NCI-H510A treated with DMSO at 0.1 percent for 48 hours (cell line): ENCODE measurements at places on chromosomes 12 and 14.

GRCh38 chr14:82422230-82422629, 888.6 kb upstream of the SEL1L start:
- DNase-seq: peak; percentile 83

- DNase-seq: no peak
Measured at GRCh38 chr12:46386877-46387629, 14.5 kb upstream of the SLC38A2 start.

DNA sequence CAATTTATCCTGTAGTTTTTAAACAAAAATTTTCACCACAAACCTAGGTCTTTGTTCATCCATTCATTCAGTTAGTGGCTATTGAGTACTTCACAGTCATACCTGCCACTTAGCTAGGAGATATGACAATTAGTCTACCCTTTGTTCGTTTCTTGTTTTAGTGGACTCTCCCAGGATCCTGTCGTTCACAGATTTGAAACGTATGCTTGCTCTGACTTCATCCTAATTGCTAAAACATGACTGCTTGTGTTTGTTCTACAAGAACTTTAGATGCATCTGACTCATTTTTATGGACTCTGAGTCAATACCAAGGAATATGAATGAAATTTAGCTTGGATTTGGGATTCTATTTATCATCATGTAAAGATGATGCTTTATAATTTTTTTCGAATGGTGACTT, 69.5 kb downstream of the TBC1D30 start:
- no peak for DNase-seq

DNA sequence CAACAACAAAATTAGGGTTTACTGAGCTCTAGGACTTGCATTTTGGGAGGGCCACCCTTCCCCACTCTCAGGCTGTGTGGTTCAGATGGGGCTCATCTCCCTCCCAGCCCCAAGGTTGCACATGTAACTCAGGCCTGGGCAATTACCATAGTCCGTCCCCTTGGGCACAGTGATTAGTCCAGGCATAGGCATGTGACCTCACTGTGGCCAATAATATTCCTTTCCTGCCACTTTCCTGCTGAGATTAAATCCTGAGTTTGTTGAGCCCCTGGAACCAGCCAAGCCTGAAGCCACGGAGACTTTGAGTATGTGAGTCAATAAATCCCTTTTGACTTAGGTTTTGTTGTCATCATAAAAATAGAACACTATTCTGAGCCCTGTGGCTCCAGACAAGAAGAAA, 113.0 kb downstream of the AACS start:
- DNase-seq: no peak

- no peak for DNase-seq
Measured at GRCh38 chr12:82874945-82875344, 188.2 kb downstream of the TMTC2 start.

- DNase-seq: no peak
Measured at GRCh38 chr14:31745741-31746140, 184.5 kb downstream of the NUBPL start.

DNA sequence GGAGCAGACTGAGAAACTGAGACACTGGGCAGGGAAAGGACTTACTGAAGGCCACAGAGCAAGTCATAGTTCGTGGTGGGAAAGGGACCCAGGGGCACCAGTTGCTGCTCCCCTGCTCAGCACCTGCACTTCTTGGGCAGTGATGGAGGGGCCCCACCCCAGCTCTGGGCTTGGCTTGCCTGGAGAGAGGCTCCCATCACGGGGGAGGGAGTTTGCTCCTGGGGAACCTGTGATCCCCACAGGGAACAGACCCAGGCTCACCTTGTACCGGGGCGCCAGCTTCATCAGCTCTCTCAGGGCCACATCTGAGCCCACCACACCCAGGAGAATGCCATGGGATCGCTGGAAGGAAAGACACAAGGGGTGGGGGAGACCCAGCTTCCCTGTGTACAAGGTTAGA, 39.8 kb downstream of the CACNA2D4 start:
- no peak for DNase-seq

- no peak for DNase-seq
Measured at GRCh38 chr14:94588311-94588710, 7.1 kb downstream of the SERPINA5 start.

DNA sequence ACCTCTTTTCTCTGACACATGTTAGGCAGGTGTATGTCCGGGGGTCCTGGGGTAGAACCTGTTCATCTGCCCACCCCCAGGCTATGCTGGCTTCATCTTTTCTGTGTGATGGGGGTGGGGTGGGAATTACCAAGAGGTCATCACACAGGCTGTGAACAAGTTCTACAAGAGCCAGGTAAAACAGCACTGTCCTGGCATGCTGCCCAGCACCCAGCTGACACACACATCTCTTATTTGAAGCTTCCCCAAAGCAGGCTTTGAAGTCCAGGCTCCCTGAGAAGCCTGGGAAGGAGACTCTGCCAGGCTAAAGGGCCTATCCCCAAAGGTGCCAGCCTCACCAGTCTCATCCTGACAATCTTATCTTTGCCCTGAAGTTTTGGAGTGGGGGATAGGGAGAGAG, 141.1 kb downstream of the ALG10 start:
- DNase-seq: no peak

- DNase-seq: no peak
Measured at GRCh38 chr12:50032854-50033581, 7.7 kb upstream of the RACGAP1 start.

- DNase-seq: peak; percentile 97
Measured at GRCh38 chr12:123723011-123723410, 10.9 kb downstream of the ATP6V0A2 start.

- no peak for DNase-seq
Measured at GRCh38 chr12:111600205-111600642, 1.1 kb upstream of the ATXN2 start.
